HuH-7 (cell line): ENCODE measurements at places on chromosomes 3 and 15.

DNA sequence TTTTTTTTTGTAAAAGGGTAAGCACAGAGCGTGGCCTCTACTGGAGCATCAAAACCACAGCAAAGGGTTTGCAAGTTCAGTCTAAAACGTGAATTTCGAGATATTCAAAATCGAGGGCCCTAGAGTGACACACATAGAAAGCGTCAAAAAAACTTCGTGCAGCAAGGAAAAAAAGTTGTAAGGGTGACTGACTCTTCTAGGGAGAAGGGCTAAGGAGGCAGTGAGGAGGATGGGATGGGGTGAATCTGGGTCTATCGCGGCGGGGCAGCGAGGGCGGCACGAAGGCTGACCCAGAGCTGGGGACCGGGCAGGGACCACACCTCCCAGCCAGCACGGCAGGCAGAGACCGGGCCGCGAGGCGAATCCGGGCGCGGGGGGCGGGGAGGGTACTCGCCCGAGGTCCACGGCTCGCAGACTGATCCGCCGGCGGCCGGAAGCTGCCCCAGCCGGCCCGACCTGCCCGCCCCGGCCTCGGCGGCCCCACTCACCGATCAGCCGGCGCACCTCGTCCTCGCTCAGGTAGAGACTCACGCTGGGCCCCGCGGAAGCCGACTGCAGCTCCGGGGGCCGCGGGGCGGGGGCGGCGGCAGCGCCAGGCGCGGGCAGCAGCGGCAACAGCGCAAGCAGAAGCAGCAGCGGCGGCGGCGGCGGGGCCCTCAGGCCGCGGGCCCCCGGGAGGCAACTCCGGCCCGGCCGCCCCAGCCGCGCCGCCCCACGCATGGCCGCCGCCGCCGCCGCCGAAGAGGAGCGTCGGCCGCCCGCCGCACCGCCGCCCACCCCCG is 533 bp downstream of the RYK start:
- peak; percentile 62 for DNase-seq

GRCh38 chr15:96334705-96335410 is 4.4 kb downstream of the NR2F2 start:
- DNase-seq: peak; percentile 16

- DNase-seq: no peak
Measured at GRCh38 chr3:150421799-150422548, 13.9 kb downstream of the TSC22D2 start.

- no peak for DNase-seq
Measured at GRCh38 chr15:100229181-100230163, 112.3 kb downstream of the ADAMTS17 start.

DNA sequence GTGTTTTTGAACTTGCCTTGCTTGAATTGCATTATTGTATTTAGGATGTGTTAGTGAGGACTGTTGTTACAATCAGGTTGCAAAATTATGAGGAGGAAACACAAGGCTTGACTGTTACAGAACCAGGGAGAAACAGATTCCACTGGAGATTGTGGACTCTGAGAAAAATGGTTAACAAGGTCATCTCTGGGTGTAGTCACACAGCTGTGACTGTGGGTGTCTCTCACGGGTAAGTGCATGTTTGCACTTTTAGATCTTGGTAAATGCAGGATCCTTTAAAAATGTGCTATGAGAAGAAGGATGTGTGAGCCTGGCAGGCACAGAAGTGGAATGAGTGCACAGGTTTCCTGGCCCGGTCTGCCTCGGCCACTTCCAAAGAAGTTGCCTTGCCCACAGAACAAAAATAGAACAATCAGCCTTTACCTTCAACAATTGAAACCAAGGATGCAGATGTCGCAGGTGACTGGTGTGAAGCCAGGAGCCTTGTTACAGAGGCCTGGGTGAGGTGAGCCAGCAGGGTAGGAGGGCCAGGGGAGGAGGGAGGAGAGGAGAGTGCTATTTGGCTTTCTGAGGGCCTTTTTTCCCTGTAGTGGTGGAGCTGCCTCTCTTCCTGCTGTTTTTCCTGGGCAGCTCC is 68.0 kb downstream of the ABHD5 start:
- no peak for DNase-seq

GRCh38 chr3:172622916-172623700 is 87.8 kb downstream of the NCEH1 start:
- DNase-seq: no peak

DNA sequence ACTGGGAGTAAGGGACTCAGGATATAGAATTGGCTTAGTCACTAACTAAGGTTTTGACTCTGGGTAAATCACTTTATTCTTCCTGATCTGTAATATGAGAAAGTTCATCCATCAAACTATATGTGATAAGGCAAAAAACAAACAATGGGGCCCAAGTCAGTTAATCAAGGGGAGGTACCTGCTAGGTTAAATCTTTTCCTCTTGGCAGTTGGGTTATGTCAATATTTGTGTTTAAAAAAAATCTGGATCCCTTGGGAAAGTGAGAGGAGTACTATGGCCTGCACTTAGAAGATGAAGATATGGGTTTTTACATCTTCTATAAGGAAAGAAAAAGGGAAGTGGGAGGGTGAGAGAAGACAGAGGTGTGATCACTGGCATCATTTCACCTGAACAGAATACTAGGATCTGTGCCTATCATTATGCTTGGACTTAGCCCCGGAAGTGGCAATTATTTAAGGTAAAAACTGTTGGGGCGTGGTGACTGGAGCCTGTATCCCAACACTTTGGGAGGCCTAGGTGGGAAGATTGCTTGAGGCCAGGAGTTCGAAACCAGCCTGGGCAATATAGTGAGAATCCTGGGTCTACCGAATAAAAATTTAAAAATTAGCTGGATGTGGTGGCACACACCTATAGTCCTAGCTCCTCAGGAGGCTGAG is 2.8 kb upstream of the SLC28A2 start:
- no peak for DNase-seq

DNA sequence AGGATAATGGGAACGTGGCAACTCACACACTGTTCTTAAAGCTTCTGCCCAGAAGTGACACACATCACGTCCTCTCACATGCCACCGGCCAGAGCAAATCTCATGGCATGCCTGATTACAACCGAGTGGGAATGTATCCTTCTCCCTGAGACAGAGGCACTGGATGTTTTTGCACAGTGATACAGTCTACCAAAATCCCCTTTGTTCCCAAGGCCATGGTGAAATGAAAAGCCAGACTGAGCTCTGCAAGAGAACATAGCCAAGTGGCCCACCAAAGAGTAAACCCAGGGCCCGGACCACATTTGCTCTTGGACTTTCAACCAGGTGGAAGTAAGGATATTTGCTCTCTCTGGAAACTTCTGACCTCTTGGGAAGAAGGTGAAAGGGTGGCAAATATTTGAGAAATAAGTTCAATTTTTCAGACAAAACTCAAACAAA is 186.2 kb upstream of the STT3B start:
- DNase-seq: no peak

GRCh38 chr3:72559385-72559784 is 288.9 kb downstream of the SHQ1 start:
- DNase-seq: no peak
